ENCODE measurements at places on chromosomes 11 and 22. TPM values are rescaled to one million over a fixed set of nuclear protein-coding genes. Genes with fewer than 3 reads are reported as not detected.

OR51I1 gene
- not detected for total RNA-seq

CTTN gene
- total RNA-seq: 173 TPM

CDC42EP2 gene
- 0.92 TPM for total RNA-seq

TRIM51 gene
- not detected for total RNA-seq

NELL1 gene
- not detected for total RNA-seq

ANGPTL5 gene
- total RNA-seq: not detected

SERPING1 gene
- total RNA-seq: 16.7 TPM

YPEL4 gene
- not detected for total RNA-seq

XKR3 gene
- not detected for total RNA-seq

CASP5 gene
- total RNA-seq: not detected

PICALM gene
- 97.8 TPM for total RNA-seq

TRIM48 gene
- total RNA-seq: not detected

VSTM5 gene
- 0.16 TPM for total RNA-seq

SCN4B gene
- total RNA-seq: 2.5 TPM

SLC16A8 gene
- 0.24 TPM for total RNA-seq

OMP gene
- total RNA-seq: not detected

- no peak for ATAC-seq
Observed at GRCh38 chr11:130096823-130097222, 27.1 kb downstream of the APLP2 start.

GRCh38 chr22:47328550-47329243, 566.2 kb downstream of the TBC1D22A start:
- ATAC-seq: peak; percentile 76

- ATAC-seq: no peak
Observed at GRCh38 chr11:11822946-11823345, 18.8 kb upstream of the USP47 start.

DNA sequence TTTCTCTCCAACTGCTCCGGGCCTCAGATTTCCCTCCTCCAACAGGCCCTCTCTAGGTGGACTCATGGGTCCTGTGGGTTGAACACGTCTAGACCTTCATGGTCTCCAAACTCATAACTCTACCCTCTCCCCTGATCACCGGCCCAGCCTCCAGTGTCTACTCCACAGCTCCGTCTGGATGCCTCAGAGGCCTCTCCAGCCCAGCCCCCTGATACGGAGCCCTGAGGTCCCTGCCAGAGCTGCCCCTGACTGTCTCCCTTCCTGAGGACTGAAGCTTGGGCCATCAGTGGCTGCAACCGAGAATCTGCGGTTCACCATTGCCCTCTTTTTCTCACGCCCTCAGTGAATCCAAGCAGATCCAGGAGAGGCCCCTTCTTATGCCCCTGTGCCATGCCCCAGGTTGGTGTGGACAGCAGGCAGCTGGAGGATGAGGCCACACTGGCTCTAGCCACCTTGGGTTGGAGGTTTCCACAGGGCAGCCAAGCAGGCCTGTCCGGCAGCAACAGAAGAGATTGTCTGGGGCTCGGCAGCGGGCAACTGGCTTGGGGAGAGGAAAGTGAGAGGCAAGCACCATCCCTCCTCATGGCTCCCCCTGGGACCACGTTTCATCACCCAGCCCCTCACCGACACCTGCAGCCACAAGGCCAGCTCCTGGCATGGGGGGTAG, 104.6 kb upstream of the FGF3 start:
- ATAC-seq: no peak

DNA sequence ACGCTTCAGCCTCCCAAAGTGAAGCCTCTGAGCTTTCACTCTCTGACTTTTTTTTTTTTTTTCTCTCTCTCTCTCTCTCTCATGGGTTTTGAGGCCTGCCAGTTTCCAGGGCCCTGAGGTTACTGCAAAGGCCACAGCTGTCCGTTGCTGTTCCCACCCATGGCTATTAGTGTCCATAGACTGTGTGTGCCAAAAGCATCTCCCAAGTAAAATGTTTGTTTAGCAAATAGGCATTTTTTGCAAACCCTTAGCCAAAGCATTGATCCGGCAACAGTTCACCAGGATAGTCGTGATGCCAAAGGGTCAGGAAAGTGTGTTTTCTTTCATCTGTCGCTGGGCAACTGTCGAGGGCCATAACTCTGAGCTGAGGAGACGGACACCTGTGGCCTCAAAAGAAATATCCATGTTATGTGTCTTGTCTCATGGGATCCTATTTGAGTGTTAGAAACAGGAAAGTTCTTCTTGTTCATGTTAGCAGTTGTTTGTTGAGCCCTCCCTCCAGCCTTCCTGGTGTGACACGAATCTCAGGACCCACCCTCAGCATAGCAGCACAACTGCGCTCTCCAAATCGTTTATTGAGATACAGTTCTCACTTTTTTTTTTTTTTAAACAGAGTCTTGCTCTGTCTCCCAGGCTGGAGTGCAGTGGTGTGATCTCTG, 18.4 kb downstream of the FADS2 start:
- ATAC-seq: no peak

DNA sequence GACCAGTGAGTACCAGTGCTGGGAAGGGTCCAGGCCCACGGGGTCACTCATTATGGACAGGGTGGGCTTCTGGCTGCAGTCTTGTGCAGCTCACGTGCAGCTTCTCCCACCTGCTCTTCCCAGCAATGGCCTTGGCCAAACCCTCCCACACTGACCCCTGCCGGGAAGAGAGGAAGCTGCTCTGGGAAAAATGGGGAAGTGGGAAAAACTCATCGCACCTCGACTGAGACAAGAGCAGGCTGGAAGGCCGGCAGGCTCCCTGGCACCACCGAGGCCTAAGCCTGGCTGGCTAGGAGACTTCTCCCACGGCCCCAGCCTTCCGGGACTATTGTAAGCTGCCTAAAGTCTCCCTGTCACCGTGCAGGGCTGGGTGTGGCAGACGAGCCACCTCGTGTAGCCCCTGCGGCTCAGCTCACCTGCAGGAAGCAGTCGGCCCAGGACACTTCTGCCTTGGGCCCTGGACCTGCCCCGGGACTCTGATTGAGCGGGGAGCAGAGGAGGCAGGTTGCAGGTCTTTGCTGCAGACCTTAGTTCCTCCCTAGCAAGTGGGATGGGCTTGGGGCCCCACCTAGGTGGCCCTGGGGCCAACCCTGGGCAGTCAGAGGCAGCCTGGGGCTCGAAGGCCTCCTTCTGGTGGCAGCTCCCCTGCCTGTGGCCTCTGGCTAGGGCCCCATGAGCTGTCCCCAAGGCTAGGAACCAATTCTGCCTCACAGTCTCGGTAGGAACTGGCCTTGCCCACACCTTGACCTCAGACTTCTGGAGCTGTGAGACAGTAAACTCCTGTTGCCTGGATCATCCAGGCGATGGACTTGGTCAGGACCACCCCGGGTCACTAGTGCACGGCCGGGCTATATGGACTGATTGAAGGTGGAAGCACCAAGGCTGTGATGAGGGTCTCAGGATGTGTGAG, 23.1 kb downstream of the MRGPRG start:
- ATAC-seq: no peak

DNA sequence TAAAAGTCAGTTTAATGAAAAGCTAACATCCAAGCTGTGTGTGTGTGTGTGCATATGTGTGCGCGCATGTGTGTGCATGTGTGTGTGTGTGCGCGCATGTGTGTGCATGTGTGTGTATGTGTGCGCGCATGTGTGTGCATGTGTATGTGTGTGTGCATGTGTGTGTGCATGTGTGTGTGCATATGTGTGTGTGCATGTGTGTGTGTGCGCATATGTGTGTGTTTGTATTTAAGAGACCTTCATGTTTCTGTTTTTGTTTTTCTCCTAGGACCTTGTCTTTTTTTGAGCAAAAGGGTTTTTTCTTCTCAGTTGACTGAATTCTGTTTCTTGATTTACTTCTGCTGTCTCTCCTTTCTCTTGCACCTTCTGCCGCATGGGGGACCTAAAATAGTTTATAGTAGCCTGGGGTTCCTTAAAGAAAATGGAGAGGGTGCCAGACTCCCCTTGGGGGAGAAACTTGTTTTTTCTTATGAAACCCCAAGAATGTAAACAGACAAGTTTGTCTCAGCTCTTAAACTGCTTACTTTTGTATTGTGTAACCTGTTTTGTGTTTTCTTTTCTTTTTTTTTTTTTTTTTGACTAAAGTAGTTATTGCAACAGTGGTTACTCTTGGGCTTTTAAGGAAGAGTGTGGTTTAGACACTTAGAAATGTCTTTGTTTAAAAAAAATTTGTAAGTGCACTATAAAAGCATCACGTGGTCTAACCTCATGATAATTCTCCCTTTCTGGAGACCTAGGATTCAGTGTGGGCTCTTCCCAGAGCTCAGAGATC, 53.0 kb downstream of the OSBPL5 start:
- ATAC-seq: no peak

GRCh38 chr11:559712-560304, 730 bp downstream of the LMNTD2 start:
- ATAC-seq: no peak

- no peak for ATAC-seq
Observed at GRCh38 chr11:34268906-34269430, 88.8 kb downstream of the ABTB2 start.

- ATAC-seq: no peak
Observed at GRCh38 chr11:34616830-34617504, 3.9 kb upstream of the EHF start.

- ATAC-seq: peak; percentile 64
Observed at GRCh38 chr11:75733431-75734107, 15.9 kb downstream of the MOGAT2 start.

DNA sequence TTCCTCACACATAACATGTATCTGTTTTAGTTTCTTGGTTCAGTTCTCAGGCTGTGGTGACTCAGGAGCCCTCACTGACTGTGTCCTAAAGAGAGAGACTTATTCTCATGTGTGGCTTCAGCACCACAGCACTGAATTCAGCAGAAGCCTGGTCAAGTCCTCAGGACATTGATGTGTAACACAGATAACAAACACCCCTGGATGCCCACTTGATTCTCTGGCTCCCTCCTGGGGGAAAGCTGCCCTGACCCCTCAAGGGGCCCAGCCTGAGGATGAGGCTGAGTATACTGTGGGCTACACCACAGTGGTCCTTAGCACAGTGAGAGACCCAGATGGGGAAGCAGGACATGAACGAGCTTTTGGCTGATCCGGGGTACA, 87.2 kb upstream of the VPREB1 start:
- no peak for ATAC-seq

DNA sequence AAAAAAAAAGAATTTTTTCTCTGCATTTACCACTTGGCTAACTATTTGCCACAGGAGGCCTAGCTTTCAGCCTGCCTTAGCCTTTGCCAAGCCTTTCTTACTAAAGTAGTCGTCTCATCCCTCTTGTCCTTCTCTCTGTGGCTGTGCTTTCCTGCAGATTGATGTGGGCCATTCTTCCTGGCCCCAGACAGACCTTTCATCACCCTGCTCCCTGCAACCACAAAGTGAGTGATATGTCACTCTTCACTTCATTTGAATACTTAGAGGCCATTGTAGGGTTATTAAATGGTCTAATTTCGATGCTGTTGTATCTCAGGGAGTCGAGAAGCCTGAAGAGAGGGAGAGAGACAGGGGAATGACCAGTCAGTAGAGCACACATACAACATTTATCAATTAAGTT, 37.6 kb downstream of the ART5 start:
- no peak for ATAC-seq

GRCh38 chr22:41237036-41237706, 3.6 kb downstream of the CHADL start:
- no peak for ATAC-seq

GRCh38 chr11:57713835-57714234, 1.4 kb downstream of the TMX2 start:
- ATAC-seq: no peak

GRCh38 chr11:33712436-33712835, 11.8 kb upstream of the C11orf91 start:
- no peak for ATAC-seq

GRCh38 chr11:79438631-79439409, 2.0 kb downstream of the TENM4 start:
- peak; percentile 14 for ATAC-seq

DNA sequence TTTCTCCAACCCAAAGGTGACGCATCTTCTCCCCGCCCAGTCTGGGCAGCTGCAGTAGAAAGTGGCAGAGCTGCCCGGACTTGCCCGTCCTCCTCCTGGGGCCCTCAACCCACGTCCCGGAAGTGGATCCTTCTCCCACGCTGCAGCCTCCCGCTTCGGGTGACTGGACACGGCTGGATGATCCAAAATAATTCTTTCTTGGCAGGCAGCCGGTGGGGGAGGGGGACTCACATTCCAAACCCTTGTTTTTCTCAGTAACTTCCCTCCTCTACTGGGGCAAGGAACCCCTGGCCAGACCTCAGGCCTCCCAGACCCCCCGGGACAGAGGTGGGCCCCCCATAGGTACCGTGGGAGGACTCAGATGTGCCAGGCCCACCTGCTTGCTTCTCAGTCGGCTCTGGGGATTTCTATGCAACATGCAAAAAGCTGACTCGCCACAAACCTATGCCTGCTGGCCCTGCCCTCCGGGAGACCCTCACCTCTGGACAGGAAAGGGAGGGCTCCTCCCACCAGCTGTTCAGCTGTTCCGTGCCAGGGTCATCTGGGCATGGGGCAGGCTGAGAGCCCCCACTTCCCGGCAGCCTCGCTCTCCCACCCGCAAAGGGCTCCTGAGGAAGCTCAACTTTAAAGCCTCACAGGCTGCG, 1.4 kb downstream of the PLXNB2 start:
- peak; percentile 69 for ATAC-seq

DNA sequence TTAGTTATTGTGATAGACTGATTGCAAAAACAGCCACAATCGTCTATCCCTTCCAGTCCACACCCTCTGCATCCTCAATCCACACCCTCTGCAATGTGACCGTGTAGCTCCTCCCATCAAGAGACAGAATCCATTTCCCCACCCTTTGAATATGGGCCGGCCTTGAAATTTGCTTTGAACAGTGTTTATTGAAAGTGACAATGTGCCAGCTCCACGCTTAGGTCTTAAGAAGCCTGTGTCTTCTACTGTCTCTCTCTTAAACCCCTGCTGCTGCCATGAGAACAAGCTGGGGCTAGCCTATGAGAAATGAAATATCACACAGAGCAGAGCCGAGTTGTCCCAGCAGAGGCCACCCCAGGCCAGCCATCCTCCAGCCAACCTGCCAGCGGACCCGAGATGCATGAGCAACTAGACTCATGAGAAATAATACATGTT, 22.3 kb upstream of the MICAL2 start:
- peak; percentile 55 for ATAC-seq
